ENCODE measurements at places on chromosomes 12 and 14.

GRCh38 chr12:124045671-124046455 is 72.8 kb downstream of the ZNF664 start:
- no peak for DNase-seq

GRCh38 chr12:6367065-6367968 is 8.0 kb downstream of the SCNN1A start:
- DNase-seq, result peak; percentile 49

DNA sequence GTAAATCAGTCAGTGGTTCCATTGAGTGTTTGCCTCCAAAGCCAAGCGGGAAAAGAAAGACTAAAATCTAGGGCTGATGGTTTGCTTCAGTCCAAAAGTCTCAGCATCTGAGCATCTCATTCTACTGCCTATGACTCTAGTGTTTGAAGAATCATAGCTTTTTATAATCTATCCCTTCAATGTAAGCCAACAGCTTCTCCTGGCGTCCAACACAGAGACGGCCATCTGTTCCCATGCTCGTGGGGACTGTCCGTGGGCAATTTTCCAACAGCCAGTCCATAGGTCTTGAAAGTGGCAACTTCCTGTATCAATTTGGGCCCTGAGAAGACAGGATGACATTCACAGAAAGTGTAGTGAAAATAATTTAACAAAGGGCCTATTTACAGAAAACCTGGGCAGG is 544.4 kb upstream of the TMEM132C start:
- DNase-seq, result no peak

DNA sequence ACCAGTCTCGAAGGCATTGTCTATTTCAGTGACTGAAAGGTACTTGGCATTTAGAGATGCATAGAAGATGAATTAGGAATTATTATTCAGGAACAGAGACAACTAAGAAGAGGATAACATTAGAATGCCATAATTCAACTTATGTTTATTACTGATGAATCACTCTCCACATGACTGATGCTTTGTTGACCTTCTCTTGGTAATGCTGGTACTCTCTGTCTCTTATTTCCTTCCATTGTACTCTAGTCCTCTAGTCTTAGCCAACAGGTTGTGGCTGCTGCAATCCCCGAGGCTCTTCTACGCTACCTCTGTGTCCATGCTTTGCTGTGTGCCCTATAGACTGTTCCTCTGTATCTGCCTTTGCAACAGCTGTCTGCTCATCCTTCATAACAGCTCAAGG is 652.9 kb downstream of the NRXN3 start:
- DNase-seq, result no peak

DNA sequence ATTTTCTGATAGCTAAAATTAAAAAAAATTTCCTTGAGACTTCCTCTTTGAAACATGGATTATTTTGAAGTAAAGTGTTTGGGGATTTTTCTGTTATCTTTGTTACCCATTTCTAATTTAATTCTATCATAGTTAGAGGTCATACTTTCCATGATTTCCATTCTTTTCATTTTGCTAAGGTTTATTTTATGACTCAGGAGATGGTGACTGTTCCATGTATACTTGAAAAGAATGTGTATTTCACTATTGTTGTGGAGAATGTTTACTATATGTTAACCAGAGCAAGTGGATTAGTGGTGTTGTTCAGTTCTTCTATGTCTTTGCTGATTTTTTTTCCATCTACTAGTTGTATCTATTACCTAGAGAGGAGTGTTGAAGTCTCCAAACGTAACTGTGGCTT is 250.5 kb upstream of the PELI2 start:
- no peak for DNase-seq

DNA sequence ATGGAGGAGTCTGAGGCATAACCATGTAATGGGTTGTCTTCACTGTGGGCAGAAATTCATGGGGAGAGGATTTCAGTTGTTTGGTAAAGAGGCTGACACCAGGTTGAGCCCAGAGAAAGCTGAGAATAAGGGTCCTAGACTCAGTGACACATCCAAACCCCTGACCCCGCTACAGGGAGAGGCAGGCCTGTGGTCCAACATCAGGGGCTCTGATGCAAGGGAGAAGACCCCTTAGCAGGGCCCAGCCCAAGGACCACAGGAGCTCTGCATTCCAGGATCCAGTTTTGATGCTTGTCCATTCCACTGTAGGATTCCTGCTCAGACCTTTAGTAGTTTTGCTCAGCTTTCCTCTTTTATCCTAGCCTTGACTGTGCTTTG is 15.5 kb downstream of the GPR68 start:
- DNase-seq, result no peak

DNA sequence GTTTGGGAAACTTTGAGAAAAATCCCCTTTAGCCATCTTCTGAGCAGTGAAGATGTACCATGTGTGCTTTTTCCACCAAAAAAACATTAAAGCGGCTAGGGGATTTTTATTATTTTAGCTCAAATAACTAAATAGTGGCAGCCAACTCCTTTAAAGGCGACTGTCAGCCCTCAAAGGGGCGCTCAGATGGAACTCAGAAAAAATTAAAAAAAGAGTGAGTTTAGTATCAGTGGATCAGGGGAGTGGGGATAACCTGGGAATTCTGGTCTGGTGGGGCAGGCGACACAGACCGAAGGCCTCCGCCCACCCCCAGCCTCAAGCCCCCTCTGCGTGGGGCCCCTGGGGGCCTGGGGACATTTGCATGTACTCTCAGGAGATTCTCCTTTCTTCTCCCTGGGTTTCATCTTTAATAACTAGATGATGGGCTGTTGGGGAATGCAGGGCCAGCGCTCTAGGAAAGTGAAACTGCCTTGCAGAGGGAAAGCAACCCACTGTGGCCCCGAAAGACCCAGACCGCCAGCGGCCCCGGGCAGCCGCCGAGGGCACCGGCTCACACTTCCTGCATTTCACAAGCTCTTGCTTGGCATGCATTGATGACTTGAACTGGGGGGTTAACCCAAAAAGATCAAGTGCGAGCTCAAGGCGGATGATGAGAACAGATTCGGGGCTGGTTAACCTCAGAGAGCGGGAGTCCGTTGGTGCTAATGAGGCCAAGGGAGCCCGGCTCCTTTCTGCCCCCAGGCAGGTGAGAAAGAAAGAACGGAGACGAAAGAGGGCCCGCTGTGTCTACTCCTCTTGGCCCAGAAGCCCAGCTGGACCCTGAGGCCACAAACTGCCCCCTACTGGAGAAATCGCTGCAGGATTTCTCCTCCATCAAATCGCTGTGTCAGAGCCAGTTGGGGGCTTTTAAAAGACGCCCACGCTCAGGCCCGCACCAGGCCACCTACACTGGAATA is 7.3 kb upstream of the BATF start:
- DNase-seq, result peak; percentile 78

- DNase-seq, result peak; percentile 45
Observed at GRCh38 chr12:56206452-56207166, 15.1 kb downstream of the RNF41 start.

GRCh38 chr12:108213871-108214445 is 84.9 kb downstream of the WSCD2 start:
- DNase-seq, result no peak

- no peak for DNase-seq
Observed at GRCh38 chr12:4117386-4118016, 156.1 kb upstream of the CCND2 start.

DNA sequence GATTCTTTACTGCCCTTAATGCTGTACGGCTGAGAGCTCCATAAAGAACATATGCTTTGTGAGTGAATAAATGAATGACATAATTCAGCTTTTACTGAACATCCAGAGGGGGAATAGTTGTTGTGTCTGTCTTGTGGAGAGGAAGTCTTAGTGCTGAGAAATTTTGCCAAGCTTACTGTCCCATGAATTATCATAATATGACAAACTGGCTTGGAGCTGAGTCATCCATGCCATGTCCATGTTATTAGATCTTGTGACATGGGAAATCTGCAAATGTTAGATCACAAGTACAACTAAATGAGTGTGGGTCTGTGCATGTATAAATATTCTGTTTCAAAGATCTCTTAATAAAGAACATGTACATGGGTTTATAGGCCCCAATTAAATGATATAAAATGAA is 350.4 kb downstream of the BMP4 start:
- DNase-seq, result no peak

- DNase-seq, result no peak
Observed at GRCh38 chr12:4859478-4860210, 50.1 kb upstream of the KCNA1 start.

GRCh38 chr14:57391517-57392195 is 1.3 kb downstream of the NAA30 start:
- DNase-seq, result no peak

GRCh38 chr12:87795555-87795954 is 233.6 kb downstream of the C12orf50 start:
- no peak for DNase-seq

DNA sequence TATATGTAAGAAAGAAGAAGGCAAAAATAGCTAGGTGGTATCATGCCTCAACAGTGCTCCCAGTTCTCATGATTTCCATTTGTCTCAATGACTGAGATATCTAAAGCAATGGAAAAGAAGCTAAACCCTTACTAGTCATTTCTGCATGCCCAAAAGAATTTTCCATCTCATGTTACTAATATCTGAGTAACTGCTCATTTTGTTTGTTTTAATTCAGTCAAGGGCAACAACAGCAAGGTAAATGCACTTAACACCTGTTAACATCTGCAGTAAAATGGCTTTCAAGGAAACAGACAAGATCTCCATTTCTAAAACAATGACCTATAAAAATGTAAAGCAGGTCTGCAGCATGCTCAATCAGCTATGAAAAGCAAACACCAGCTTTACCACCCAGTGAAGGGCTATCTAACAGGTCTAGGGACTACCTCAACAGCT is 19.4 kb upstream of the SELPLG start:
- no peak for DNase-seq

- no peak for DNase-seq
Observed at GRCh38 chr14:24966579-24966964, 83.4 kb downstream of the STXBP6 start.

DNA sequence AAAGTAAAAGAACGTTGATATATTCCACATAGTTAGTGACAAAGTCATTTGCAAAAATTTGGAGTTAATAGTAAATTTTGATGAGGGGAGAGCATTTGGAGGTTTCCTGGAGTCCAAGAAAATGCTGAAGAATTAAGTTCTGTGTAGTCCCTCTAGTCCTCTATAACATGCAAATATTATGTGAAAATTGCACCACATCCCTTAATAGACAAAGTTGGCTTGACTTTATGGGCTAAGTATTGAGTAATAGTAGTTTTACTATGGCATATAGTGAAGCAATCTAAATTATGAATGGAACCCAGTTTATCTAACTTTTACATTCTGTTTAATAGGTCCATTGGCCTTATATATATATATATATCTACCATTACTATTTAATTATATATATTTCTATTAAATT is 66.4 kb upstream of the DCN start:
- DNase-seq, result no peak

DNA sequence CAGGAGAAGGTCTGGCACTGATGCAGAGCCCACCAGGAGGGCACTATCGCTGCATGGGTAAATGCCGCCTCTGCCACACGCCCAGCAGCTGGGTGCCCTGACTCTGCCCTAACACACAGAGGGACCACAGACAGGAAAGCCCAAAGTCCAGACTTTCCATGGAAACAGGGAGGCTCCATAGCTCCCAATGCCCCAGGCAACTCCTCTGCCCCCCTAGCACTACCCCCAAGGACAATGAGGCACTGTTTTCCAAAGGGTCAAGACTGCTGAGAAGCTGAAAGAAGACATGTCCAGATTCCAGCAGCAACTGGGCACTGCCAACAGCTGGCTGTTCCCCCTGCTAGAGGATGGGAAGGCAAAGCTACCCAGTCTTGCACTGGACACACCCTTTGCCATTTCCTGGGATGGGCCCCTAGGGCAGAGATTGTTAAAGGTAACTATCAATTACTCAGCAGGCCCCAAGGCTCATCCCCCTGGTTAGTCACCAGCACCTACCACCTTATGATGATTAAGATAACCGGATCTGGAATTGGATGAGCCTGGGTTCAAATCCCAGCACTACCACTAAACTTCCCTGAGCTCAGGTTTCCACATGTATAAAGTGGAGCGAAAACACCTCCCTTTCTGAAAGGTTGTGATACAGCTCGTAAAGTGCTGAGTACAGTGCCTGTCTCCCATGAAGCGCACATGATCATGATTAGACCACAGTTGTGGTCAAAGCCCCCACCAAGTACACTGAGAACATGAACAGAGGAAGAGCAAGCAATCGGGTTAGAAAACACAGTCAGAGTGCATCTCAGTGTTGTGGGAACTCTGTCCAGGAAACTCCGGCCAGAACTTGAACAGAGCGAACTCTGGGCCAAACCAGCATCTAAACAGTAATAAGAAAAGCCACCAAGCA is 3.3 kb downstream of the PXN start:
- DNase-seq, result peak; percentile 29

DNA sequence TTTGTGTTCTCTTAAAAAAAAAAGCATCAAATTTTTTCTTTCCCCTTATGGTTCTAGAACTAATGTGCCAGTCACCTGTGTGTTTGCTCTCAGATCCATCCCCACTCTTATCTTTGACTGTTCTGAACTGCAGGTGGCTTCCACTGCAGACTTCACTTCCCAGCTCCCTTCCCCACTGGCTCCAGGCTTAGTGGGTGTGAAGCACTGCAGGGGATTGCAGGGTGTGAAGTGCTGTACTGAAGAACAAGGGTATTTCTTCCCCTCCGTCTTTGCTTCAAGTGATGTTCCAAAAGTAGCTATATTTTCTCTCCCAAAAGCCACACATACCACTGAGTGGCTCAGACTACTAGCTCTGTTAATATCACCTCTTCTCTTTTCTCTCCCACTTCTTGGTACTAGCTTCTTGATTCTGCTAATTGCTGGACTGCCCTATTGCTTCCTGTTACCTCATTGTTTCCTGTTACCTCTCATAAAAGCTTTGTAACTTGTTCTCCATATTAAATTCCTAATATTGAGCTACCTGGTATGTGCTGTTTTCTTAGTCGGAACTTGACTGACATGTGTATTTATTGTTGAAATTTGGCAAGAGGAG is 115.4 kb upstream of the PRICKLE1 start:
- no peak for DNase-seq

DNA sequence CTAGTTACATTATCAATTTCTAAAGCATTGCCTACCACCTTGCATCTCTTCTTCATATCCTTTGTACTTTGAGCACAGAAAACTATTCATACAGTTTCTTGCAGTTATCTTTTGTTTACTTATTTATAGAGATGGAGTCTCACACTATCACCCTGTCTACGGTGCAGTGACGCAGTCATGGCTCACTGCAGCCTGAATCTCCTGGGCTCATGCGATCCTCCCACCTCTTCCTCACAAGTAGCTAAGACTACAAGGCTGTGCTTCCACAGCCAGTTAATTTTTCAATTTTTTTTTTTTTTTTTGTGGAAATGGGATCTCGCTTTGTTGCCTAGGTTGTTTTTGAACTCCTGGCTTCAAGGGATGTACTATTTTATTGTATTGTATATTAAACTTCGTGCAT is 158.0 kb downstream of the TTC6 start:
- DNase-seq, result no peak

DNA sequence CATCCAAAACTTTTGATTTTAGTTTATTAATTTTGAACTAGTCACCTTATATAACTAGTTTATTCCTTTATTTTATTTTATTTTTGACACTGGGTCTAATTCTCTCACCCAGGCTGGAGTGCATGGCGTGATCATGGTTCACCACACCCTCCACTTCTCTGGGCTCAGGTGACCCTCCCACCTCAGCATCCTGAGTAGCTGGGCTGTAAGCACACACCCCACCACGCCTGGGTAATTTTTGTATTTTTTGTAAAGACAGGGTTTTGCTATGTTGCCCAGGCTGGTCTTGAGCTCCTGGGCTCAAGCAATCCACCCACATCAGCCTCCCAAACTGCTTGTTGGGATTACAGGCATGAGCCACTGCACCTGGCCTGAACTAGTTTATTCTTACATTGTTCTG is 17.3 kb downstream of the PCNX1 start:
- no peak for DNase-seq

Data from activated CD4-positive, alpha-beta T cell treated with anti-CD3 and anti-CD28 coated beads, Interleukin-2, Interleukin-6, amounts not matched to agents 100 ng/mL and 50 ng/mL, durations not matched to agents 16 hours and 8 hours (primary cell).